GOT3 (cell line): ENCODE measurements at places on chromosomes 12 and 14.

GRCh38 chr12:12353807-12354206, 3.1 kb upstream of the BORCS5 start:
- DNase-seq = no peak

DNA sequence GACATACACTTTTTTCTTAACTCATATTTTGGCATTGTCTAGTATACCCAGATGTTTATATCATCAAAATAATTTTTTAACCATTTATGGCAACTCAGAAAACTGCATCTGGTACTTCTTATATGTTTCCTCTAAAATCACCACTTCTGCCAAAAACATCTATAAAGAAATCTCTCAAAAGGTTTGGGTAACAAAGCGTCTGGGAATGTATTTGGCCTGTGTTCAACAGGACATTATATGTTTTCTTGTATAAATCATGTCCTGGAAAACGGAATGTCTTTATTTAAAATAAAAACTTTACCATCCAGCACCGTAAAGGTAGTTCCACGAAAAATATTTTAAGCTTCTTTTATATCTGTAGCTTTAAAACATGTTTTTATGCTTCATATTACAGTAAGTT, 36.1 kb upstream of the FBLN5 start:
- no peak for DNase-seq

GRCh38 chr14:64118892-64119291, 175.3 kb downstream of the ESR2 start:
- no peak for DNase-seq

DNA sequence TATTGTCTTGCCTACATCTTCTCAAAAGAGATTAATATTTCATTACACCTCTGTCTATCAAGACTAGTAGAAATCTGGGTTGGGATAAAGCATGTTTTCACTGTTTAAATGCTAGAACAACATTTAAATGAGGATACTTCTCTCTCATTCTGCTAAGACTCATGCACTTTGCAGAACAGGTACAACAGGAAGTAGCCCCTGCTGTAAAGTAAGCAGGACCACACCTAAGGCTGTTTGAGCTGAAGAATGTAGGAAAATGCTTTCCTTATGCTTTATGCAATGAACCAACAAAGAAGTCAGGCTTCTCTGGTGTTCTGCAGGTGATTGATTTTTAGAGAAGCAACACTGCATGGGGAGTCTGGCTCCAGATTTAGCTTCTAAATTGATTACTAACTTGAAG, 89.4 kb downstream of the PAX9 start:
- no peak for DNase-seq

DNA sequence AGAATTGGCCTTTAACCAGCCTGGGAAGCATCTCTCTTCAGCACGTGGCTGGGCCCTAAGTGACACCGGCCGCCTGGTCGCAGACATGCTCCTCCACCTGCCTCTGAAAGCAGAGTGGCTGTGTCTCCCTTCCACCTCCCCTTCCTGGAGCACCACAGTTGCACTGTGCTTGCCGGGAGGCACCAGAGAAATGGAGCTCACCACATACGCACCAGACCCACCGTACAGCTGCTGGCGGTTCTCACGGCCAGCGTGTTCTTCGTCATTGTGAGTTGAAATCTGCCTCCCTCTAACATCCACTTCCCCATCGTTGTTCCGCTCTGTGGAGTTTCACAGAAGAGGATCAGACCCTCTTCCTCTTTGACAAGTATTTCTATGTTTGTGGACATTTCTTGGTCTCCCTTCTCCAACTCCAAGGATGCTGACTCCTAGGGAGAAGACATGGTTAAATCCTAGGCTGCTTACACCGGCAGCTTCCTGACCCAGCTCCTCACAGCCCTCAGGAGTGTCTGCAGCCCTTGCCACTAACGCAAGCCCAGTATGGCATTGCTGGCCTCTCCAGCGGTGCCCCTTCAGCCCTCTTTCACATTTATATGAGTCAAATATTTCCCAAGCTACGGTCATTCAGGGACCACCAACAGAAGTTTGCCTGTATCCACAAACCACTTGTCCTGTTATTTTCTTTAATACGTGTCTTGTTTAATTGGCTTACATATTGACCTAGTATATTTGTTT, 11.5 kb upstream of the KRT5 start:
- no peak for DNase-seq

GRCh38 chr12:60977966-60978365, 1282.2 kb upstream of the USP15 start:
- DNase-seq = no peak

DNA sequence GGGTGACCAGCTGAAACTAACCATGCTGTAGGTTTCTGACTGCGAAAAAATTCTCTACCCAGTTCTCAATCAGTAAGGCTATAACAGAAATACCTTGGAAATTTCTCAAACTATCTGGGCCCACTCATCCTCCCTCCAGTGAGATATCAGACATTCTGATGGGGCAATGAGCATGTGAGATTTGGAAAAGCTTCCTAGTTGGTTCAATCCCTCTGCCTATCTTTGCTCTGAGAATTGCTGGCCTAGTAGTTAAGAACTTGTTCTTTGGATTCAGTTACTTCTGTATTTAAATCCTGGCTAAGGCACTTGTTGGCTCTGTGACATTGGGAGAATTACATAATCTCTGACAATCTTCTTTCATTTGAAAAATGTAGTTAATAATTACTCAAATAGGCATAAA, 119.4 kb downstream of the SLC15A5 start:
- no peak for DNase-seq

DNA sequence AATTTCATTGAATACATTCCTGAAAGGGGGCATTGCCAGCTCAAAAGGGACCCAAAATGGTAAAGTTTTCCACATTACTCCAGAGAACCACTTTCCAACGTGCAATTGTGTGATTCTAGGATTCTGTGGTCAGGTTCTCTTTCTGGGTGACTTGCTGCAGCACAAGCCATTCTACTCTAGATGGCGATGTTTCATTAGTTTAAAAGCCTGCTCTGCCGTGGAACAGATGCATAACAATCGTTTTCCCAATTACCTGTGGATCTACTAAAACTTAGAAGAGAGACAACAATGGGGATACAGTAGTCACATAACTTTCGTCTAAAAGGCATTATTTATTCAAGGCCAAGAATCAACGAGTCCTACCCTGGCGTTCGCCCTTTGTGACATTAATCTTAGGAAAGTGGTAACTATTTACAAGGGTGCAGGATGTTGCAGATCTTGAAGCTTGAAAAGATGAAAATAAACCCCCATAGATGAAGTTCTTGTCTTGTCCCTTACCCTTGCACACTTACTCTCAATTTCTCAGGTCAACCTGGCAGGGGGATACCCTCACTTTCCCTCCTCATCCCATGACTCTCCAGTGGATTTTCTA, 400.9 kb downstream of the SNAPC1 start:
- DNase-seq = no peak

- DNase-seq = no peak
Measured at GRCh38 chr12:106911581-106911980, 44.1 kb upstream of the TMEM263 start.

DNA sequence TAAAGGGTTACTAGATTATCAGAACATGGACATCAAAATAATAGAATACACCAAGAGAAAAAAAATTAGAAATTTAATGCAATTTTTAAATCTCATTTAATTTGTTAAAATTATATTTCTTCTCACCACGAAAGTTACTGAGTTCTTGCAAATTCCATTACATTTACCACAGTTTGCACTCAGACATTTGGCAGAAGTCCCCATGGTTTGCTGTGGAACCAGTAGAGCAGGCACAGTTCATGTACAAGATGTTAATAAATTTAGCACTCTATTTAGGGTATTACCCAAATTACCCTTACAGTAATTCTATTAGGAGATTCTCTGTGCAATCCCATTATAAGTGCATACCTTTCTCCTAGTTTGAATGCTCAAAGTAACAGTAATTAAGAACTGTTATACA, 9.7 kb downstream of the SCN8A start:
- DNase-seq = no peak

DNA sequence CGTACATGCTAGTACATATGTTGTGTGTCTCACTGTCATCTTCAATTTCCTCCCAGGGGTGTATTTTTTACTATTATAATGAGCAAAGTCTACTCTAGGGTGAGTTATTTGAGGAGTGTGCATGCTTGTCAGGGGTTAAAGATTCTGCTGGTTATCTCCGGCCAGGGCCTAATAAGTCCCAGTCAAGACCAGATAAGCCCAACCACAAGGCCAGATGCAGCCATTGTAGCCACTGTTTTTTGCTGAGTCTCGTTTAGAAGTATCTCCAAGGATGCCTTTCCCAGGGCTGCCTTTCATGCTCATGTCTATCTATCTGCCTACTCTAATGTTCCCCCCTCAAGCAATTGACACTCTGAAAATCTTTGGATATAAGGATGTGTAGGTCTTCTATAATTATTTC, 300.5 kb downstream of the IPO8 start:
- DNase-seq = no peak

DNA sequence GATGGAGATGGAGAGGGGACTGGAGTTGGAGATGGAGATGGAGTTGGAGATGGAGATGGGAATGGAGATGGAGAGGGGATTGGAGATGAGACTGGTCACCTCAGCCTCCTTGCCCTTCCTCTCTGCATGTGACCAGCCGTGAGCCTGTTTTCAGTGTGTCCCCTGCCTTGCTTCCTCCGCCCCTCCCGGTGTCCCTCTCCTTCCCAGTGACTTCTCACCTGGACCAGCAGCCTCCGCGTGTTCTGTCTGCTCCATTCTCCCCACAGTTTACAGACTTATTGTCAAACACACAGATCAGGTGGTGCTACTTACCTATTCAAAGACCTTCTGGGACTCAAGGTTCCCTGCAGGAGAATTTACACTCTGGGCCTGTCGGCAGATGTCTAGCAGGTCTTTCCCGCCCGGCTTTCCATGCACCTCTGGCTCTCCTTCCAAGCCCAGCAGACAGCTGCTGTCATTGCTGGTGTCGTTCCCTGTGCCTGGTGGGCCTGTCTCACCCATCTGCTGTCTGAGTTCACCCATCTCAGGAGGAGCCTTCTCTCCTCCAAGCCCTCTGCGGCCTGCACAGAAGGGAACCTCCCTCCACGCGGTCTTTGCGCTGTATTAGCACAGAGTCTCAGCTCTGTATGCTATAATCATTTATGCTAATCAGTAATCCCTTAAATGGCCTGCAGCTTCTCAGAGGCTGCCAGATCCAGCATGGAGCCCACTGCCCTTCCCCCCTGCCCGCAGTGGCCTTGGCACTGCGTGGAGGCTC, 62.1 kb downstream of the ADGRD1 start:
- no peak for DNase-seq

DNA sequence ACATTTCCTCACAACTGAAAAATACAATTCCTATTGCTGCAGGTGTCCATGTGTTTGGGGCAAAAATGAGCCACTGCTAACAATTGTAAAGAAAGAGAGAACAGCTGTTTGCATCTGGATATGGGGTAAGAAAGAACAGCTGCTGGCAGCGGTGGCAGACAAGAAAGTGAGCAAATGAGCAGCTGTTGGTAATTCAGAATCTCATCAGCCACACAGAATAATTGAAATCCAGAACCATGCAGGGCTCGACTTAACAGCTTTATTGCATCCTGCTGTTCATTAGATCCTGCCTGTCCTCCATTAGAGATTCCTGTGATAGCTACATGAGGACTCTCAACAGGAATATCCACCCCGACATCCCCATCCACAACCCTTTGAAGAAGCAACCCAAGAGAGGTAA, 62.5 kb upstream of the TSPAN8 start:
- DNase-seq = no peak

DNA sequence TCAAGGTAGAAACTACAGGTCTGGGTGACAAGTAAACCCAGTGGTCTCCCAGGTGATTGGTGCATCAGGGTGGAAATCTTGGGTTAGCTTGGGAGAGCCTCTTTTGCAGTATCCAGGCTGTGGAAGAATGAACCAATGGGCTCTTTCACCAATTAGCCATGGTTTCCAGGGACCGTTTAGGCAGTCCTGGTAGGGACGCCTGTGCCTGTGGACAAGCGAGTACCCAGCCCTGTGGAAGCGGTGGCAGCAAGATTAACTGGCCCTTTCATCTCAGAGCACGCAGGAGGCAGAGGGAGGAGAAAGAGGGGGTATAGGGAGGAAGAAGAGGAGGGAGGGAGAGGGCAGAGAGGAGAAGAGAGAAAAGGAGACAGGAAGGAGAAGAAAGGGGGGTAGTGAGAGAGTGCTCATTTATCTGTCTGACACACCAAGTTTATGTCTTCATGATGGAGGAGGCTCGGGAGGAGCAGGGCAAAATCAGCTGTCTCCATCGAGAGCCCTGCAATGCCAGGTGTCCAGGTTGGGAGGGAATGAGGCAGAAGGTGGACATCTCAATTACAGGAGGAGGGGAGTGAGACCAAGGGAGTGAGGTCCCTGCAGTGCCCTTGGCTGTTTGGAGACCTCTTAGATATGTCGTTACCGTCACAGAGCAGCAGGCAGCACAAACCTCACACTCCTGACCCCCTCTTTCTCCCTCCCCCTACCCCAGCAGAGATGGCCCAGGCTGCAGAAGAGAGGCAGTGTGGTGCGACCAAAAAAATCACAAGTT, 4.6 kb upstream of the ZDHHC22 start:
- no peak for DNase-seq

- DNase-seq = no peak
Measured at GRCh38 chr14:23056145-23056955, 970 bp downstream of the CDH24 start.

DNA sequence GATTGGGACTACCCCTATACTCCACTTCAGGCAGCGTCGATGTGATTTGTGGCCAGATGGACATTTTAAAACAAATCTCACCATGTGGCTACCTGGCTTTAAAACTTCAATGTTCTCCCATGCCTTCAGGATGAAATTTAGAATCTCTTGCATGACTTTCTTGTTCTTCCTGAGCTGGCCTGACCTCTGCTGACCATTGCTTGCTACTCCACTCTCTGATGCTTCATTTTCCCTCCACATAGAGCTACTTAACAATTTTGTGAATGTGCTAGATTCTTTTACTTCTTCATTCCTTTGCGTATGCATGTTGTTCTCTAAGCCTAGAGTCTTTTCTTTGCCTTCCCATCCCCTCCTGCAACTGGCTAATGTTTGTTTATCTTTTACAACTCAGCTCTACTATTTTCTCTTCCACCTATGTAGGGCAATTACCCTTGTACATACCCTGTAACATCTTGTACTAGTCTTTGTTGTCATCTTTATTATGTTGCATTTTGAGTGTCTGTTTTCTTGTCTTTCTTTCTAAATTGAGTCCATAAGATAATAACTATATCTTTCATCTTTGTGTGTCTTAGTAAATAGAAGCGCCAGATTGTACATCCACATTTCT, 41.2 kb downstream of the YLPM1 start:
- DNase-seq = no peak

GRCh38 chr12:46559311-46559710, 186.7 kb upstream of the SLC38A2 start:
- DNase-seq = no peak

GRCh38 chr14:88168498-88169165, 154.4 kb downstream of the KCNK10 start:
- no peak for DNase-seq
